Activated CD8-positive, alpha-beta T cell treated with anti-CD3 and anti-CD28 coated beads for 36 hours (primary cell): ENCODE measurements at places on chromosomes 1 and 21. TPM values are rescaled to one million over a fixed set of nuclear protein-coding genes. Genes with fewer than 3 reads are reported as not detected.
A peak's percentile ranks its signal among the peaks of the same experiment; 100 is the strongest.

- DNase-seq, result no peak
- no peak overlapping the region for H3K4me3 ChIP-seq
- H3K36me3 ChIP-seq, result no peaks in the 10 kb centered on the region
- H3K4me1 ChIP-seq, result peaks cover 9% of the 10 kb centered on the region
These were observed 61.5 kb downstream of the MAB21L3 start for GRCh38 chr1:116172666-116173065.

- H3K27me3 ChIP-seq, result no peaks in the 10 kb centered on the region
- H3K4me3 ChIP-seq, result no peak overlapping the region
- no peak overlapping the region for H3K27ac ChIP-seq
- H3K4me1 ChIP-seq, result peaks cover 21% of the 10 kb centered on the region
These were observed 53.0 kb downstream of the SLC45A1 start for GRCh38 chr1:8370905-8371315.

GRCh38 chr1:109351457-109351856 is 44.6 kb upstream of the MYBPHL start:
- no peaks in the 10 kb centered on the region for H3K27me3 ChIP-seq
- no peaks in the 10 kb centered on the region for H3K36me3 ChIP-seq
- DNase-seq, result no peak

- DNase-seq, result no peak
- H3K36me3 ChIP-seq, result no peaks in the 10 kb centered on the region
- no peak overlapping the region for H3K27ac ChIP-seq
These were observed 227.8 kb downstream of the NRIP1 start for GRCh38 chr21:14836950-14837349.

- no peak for DNase-seq
- H3K4me1 ChIP-seq, result peaks cover 24% of the 10 kb centered on the region
- peaks cover 23% of the 10 kb centered on the region for H3K36me3 ChIP-seq
- H3K4me3 ChIP-seq, result no peak overlapping the region
- no peak overlapping the region for H3K27ac ChIP-seq
These were observed 59.1 kb upstream of the TRAPPC10 start for GRCh38 chr21:43953021-43953420.

GRCh38 chr1:107019166-107019565 is 37.3 kb upstream of the PRMT6 start:
- no peaks in the 10 kb centered on the region for H3K4me1 ChIP-seq
- H3K27me3 ChIP-seq, result peaks cover 6% of the 10 kb centered on the region
- no peak overlapping the region for H3K4me3 ChIP-seq

DNA sequence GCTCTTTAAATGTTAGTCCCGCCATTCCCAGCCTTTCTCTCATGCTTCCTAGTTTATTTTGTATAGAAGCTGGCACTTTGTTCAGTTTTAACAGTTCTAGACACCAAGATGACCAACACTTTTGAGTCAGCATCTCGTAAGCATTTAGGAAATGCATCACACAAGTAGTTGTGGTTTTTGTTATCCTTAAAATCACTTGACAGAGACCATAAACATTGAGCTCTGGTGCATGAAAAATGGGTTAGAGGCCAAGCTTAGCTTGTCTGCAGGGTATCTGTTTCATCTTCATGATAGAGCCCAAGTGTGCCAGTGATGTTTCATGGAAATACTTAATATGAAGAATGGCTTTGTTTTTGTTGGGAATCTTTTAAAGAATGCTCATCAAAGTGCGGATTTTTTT is 159.7 kb downstream of the DISP1 start:
- H3K4me3 ChIP-seq, result no peak overlapping the region
- no peaks in the 10 kb centered on the region for H3K4me1 ChIP-seq
- no peak for DNase-seq

GRCh38 chr1:206012086-206012859 is 9.1 kb upstream of the RAB7B start:
- H3K36me3 ChIP-seq, result no peaks in the 10 kb centered on the region
- peak; percentile 64 for DNase-seq
- H3K27ac ChIP-seq, result no peak overlapping the region

GRCh38 chr1:236553370-236553769 is 29.6 kb downstream of the LGALS8 start:
- no peak for DNase-seq
- H3K27ac ChIP-seq, result no peak overlapping the region
- no peaks in the 10 kb centered on the region for H3K4me1 ChIP-seq
- no peak overlapping the region for H3K4me3 ChIP-seq
- H3K36me3 ChIP-seq, result peaks cover 67% of the 10 kb centered on the region
- H3K27me3 ChIP-seq, result no peaks in the 10 kb centered on the region

GRCh38 chr1:246631426-246631825 is 65.2 kb downstream of the CNST start:
- peaks cover 21% of the 10 kb centered on the region for H3K4me1 ChIP-seq
- H3K4me3 ChIP-seq, result no peak overlapping the region
- DNase-seq, result no peak

Gene IL22RA1
- not detected for total RNA-seq

Gene NEGR1
- not detected for total RNA-seq

Gene GREM2
- total RNA-seq, result not detected

Gene PLA2G2A
- not detected for total RNA-seq

Gene TSEN15
- 48.2 TPM for total RNA-seq

Gene CHODL
- not detected for total RNA-seq

Gene C1orf232
- not detected for total RNA-seq

Gene ABCA4
- not detected for total RNA-seq

Gene GBP4
- total RNA-seq, result 38.3 TPM

Gene FABP3
- total RNA-seq, result 0.65 TPM
